Left cardiac atrium (tissue), 4 donors: ENCODE measurements at places on chromosomes 16 and 17. TPM values are rescaled to one million over a fixed set of nuclear protein-coding genes. Genes with fewer than 3 reads are reported as not detected.
A peak's percentile ranks its signal among the peaks of the same experiment; 100 is the strongest.

CLEC3A gene
- total RNA-seq, result not detected

IRX3 gene
- total RNA-seq, result 5.0 TPM

ZBTB4 gene
- total RNA-seq, result 62.2 TPM

TP53TG3E gene
- total RNA-seq, result 0.16 TPM

PPY gene
- not detected for total RNA-seq

MYO1D gene
- total RNA-seq, result 9.5 TPM

RAB37 gene
- total RNA-seq, result 0.58 TPM

CACNG3 gene
- total RNA-seq, result not detected

DNA sequence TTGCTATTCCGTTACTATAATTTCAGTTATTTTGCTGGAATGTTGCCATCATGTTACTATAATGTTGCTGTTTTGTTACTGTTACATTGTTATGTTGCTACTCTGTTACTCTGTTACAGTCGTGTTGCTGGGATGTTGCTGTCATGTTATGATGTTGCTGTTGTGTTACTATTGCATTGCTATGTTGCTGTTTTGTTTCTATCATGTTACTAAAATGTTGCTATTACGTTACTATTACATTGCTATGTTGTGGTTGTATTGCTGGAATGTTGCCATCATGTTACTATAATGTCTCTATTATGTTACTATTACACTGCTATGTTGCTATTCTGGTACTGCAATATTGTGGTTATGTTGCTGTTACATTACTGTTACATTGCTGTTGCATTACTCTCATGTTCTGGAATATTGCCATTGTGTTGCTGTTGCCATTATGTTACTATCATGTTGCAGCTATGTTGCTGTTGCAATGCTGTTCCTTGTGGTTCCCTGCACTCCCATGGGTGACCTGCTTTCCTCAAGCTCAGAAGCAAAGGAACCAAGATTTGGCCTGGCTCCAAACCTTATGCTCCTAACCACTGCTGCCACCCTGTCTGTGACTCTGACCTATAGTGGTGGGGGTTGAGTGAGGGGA, 64.4 kb downstream of the ABCC6 start:
- no peak for DNase-seq

DNA sequence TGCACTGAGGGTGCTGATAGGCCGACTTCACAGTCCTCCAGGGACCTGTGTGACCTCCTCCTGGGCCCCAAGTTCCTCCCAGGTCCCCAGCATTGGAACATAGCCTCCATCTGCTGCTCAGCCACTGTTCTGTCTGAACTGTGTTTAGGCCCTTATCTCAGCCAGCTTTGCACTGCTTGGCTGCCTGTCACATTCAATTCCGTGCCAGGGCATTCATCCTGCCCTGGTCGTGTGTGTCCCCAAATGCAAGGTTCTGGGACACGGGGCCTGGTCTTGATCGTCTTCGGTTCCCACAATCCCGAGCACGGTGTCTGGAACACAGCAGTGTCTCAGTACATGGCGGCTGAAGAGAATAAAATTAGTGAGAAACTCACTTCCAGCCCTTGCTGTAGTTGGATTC, 69.9 kb upstream of the NFAT5 start:
- DNase-seq, result peak; percentile 34

DNA sequence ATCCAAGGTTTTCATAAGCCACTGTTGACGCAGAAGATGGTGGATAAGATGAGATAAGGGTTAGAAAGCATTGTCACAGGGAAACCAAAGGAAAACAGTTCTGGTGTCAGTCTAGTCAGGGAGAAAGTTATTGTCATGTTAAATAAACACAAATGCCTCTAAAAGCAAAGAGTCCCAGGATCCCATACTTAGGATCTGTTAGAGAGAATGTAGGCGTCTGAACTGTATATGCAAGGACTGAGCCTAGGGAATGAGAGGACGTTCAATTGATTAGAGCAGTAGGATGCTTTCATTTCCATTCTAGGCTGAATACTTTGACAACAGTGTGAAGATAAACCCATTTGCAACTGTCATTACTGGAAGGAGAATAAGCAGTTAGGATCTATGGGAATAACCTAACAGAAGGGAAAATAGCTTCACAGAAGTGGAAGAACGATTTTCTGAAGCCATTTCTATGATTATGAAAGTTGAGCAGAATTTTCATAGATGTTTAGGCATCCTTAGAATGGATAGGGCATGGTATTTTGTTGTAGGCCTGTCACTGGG, 1149.1 kb upstream of the CDH8 start:
- DNase-seq, result no peak

DNA sequence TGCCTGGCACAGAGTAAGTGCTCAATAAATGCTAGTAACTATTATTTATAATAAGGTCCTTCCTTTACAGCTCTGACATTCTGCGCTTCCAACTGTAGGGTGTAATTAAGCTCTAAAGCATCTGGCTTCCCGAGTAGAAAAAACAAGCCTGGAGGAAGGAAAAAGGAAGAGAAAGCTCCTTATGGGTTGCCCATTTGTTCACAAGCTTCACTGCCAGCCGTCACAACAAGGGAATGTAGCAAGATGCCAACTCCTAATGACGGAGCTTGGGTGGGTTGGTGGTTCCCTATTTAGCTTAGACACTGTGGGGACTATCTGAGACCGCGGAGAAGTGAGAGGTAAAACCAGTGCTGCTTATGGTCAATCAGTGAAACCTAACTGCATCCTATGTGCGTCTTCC, 7.3 kb upstream of the RPRML start:
- no peak for DNase-seq

DNA sequence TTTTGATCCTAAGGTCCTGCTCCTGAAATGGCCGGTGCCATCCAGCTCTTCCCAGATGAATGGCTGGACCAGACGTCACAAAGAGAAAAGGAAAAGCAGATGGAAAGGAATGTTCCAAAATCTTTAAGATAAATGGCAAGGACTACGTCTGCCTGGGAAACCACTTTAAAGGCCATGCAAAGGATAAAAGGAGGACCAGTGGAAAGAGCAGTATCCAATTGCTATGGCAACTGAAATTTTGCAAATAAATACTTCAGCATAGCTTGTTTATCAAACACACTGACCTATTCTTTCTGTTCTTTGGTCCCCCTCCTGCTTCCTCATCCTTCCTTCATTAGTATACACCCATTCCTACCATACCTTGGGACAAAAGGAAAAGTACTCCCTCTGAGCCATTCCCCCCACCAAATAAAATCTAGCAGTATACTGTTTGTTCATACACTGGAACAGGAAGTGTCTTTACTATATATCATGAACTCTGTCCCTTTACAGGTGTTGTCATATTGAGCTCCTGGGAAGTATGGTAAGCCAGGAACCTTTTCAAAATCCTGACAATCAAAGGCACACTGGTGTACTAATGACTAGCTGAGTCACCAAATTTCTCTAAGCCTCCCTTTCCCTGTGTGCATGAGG, 37.2 kb upstream of the NUFIP2 start:
- DNase-seq, result no peak

GRCh38 chr16:72961863-72962262, 86.1 kb downstream of the ZFHX3 start:
- no peak for DNase-seq

DNA sequence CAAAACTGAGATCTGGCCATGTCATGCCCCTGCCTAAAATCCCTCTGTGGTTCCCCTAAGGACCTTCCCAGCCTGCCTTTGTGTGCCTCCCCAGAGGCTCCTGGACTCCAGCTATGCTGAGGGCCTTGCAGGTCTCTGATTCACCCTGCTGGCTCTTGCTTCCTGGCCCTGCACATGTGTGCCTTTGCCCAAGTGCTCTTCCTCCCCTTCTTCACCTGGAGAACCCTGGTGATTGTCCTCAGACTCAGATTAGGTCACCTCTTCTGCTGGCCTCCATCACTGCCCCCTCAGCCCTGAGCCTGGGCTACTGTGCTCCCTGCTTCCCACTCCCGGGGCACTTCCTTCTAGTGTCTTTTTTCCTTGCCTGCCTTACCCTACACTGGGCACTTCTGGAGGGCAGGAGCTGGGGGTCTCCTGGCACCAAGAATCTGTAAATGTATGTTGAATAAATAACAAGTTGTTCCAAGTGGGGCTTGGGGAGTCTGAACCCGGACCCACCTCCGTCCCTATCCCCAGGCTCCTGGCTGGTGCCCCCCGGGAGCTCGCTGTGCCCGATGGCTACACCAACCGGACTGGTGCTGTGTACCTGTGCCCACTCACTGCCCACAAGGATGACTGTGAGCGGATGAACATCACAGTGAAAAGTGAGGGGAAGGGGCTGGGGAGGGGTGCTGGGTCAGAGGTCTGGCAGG, 7.8 kb downstream of the ITGA3 start:
- DNase-seq, result no peak

DNA sequence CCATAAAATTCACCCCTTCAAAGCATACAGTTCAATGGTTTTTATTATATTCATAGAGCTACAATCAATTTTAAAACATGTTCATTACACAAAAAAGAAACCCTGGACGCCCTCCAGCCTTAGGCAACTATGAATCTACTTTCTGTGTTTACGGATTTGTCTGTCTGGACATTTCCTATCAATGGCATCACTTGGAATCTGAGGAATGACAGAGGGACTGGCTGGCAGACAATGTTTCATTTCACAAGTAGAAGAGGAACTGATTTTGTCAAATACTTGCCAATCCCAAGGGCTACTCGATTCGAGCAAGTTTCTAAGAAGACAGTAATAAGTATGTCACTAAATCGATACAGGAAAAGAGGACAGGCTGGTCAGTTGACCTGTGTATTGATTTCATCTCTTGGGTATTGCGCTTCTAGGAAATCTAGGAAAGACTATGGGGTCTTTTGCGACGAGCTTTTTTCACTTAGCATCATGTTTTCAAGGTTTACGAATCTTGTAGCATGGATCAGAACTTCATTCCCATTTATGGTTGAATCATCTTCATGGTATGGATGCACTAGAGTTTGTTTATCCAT, 56.6 kb downstream of the RGS9 start:
- DNase-seq, result no peak

DNA sequence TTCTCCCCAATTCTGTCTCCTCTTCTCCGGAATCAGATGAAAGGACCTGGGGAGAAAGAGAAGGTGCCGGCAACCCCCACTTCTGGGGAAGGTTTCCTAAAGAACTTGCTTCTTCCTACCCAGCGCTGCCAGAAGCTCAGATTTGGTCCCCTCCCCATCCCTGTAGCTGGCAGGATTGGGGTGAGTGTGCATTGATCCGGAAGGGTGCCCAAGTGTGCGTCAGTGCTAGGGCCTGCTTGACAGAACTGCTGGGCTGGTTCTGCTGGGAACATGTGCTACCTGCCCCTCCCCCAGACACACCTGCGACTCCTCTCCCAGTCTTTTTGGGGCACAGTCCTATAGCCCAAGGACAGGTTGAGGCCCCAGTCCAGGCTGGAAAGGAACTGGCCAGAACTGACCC, 3.3 kb downstream of the ARL4D start:
- DNase-seq, result no peak

DNA sequence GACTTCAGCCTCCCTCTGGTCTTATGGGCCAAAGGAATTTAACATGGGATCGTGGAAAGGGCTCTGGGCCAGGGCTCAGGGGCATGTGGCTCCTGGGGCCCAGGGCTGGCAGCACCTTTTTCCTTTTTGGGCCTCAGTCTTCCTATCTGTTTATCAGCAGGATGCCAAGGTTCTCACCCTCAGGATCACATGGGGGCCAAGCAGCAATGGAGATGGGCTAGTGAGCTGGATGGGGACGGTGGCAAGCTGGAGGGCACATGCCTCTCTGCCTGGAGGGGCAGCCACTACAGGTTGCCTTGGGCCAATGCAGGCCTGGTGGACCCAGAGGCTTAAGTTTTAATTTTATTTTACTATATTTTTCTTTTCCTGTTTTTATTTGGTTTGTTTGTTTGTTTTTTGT, 95.4 kb downstream of the CYLD start:
- DNase-seq, result no peak

DNA sequence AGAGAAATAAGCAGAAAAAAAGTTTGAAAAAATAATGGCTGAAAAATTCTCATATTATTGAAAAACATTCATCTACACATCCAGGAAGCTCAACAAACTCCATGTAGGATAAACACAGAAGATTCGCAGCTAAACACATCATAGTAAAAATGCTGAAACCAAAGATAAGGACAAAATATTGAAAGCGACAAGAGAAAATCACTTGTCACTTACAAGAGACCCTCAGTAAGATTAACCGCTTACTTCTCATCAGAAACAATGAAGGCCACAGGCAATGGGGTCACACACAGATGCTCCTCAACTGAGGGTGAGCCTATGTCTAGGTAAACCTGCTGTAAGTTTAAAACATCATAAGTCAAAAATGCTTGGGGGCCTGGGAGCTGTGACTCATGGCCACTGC, 38.1 kb upstream of the METRNL start:
- no peak for DNase-seq

DNA sequence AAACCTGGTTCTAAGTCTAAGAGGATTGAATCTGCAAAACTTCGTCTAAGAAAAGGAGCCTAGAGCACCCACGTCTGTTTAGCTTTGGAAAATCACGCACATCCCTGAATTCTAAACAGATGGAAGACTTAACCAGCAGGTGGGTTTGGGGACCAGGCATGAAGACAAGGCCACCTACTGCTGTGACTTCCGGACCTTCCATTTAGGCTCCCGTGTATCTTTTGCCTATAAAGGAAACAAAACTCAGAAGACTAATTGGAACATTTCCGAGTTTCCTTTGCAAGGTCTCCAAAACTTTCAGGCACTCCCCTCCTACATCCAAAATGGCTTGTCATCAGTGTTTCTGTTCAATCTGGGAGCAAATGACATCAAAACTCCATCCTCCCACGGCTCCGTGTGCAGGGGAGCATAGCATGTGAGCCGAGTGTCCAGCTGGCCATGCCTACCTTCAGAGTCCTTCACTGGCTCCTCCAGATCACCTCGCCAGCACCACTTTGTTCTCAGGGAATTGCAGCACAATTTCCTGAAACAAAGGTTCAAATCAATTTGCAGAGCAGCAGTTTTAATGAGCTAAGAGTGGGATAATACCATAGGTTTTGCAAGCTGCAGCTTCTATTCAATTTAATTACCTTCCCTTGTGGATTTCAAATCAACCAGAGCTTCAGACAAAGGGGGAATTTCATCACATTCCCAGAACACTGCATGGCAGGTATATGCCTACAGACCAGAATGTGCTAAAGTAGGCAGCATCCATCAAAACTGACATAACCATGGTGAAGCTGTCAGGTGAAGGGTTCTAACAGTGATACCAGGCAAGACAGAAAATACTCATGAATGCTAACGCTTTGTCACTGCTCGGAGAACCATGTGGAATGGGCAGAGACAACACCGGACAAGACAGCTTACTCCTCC, 23.5 kb downstream of the CACNG1 start:
- no peak for DNase-seq

- peak; percentile 53 for DNase-seq
Observed at GRCh38 chr16:87918338-87918737, 18.0 kb downstream of the CA5A start.

DNA sequence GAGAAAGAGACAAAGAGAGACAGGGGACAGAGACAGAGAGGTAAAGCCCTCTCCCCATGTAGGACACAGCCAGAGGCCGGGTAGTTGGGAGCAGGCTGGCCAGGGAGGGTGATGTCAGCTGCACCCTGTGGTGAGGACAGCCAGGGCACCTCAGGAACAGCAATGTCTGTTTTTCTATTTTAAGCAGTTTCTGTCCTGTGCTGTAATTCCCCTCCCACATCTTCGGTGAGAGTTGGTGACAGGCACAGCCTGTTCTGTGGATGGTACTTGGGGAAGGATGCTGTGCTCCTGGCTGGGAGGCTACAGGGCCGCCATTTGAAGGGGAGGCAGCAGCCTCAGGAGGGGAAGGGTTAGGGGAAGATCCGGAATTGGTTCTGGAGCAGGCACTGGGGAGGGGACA, 163.5 kb downstream of the SDK2 start:
- peak; percentile 36 for DNase-seq
